ENCODE measurements at places on chromosomes 12 and 14.

DNA sequence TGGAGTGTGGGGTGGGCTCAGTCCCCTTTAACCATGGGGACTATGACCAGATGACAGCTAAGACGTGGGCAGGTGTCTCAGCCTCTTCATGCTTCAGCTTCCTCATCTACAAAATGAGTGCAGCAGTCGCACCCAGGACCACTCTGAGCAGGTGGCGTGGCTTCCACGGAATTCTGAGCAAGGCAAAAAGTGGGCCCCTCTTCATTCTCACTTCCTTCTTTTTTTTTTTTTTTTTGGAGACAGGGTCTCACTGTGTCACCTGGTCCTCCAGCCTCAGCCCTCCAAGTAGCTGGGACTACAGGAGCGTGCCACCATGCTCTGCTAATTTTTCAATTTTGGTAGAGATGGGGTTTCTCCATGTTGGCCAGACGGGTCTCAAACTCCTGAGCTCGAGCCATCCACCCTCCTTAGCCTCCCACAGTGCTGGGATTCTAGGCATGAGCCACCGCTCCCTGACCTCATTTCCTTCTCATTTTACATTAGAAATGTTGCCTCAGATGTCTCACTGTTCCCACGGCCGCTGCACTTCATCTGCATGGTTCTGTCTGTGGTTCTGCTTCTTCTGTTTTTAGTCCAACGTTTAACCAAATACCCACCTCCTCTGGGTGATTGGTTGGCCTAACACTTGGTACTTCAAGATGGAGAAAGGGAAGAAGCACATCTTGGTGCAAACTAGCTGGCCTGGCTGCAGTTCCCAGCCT, 41.3 kb upstream of the BCL7A start:
- no peak for DNase-seq

GRCh38 chr12:76032043-76032981, 736 bp upstream of the PHLDA1 start:
- DNase-seq = peak; percentile 53

- DNase-seq = no peak
Measured at GRCh38 chr12:81468206-81468605, 290.9 kb downstream of the PPFIA2 start.

GRCh38 chr12:110534811-110535210, 32.7 kb downstream of the RAD9B start:
- DNase-seq = no peak

DNA sequence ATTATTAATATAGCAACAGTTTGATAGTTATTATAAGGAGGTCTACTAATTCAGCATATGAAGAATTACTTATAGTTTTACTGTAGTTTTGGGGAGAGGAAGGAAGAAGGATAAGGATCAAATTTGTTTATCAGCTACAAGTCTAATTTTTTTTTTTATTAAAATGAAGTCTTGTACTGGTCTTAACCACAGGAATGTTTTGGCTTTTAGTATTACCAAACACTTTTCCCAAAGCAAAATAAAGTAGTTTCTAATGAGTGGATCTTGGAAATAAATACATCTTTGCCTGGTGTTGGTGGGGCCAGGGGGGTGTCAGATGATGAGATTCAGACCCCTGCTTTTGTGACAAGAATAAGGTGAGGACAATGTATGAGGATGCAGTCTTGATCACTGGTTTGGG, 57.2 kb upstream of the ZDHHC17 start:
- DNase-seq = no peak

GRCh38 chr12:156945-157344, 57.0 kb downstream of the SLC6A12 start:
- DNase-seq = no peak

GRCh38 chr12:20320552-20320951, 47.8 kb upstream of the PDE3A start:
- no peak for DNase-seq

- no peak for DNase-seq
Measured at GRCh38 chr12:105406497-105406896, 76.0 kb downstream of the C12orf75 start.

- peak; percentile 93 for DNase-seq
Measured at GRCh38 chr14:51382506-51382905, 142.5 kb downstream of the TMX1 start.

DNA sequence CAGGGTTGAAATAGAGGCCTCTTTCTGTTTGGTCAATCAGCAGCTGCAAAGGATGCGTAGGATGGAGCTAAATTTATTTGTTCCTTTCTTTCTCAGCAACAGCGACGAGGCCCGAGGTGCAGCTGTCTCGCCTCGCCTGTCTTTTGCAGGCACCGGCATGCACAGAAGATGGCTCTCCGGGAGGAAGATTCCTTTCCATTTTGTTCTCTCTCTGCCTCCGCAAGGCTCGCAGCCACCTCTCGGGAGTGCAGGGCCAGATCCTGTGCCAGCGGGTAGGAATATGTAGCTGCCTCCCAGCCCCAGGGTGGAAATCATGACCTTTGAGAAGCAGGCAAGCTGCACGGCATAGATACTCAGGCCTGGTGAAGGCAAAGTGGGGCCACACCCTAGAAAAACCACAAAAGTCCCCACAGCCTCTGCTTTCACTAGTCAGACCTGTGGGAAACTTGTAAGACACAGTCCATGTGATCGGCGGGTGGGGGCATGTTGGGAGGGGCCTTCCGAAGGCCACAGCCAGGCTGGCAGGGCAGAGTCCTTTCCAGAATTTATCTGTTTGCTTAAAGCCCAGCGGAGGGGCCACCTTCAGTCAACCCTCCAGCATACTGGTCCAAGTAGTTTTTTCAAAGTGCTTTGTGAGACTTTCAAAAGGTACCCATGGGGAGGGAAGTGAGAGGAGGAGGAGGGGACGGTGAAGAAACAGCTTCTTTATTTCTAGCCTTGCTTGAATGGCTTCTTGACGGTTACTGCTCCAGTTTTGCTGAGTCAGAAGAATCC, at the start of gene MAP1LC3B2:
Gene MAP1LC3B2 (plus strand): TSS at position 220 of the 774 bp plus-strand sequence. CDS start 16,562 bp downstream, outside the sequence.
- no peak for DNase-seq

- peak; percentile 85 for DNase-seq
Measured at GRCh38 chr12:6039894-6040601, 84.4 kb downstream of the VWF start.

DNA sequence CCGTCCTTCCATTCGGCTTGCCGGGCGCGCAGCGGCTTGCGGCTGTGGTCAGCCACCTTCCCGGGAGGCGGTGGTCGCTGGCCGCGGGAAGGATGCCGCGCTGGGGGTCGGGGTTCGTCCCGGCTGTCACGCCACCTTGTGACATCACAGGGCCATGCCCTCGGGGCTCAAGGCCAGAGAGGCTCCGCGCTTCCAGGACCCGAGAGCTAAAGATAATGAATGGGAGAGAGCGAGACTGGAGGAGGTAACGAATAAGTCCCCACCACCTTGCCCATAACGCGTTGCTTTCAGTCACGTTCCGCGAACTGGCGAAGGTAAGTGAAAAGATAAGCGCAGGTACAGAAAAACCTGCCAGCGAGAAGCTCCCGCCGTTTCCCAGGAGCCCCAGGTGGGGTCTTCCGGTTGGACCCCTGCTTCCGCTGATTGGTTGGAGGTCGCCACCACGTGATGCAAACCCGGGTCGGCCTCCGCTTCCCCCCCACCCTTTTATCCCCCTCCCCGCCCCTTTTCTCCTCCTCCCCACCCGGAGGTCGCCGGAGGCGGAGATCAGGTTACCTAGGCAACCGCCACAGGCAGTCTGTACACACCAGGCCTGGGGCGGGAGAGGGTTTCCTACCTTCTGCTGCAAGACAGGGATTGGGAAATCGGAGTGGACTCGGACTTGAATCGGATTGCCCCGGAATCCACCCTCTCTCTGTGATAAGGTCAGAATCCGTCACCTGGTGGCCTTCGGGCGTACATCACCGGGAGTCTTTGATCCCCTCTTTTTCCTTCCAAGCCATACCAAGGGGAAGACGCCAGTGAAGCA, at the start of gene LRRC9:
Gene LRRC9 (plus strand): TSS at position 575 of the 808 bp plus-strand sequence.
- peak; percentile 100 for DNase-seq

GRCh38 chr12:102513739-102514138, 33.4 kb upstream of the IGF1 start:
- DNase-seq = no peak

GRCh38 chr12:89075880-89076540, 276.3 kb downstream of the DUSP6 start:
- DNase-seq = no peak

DNA sequence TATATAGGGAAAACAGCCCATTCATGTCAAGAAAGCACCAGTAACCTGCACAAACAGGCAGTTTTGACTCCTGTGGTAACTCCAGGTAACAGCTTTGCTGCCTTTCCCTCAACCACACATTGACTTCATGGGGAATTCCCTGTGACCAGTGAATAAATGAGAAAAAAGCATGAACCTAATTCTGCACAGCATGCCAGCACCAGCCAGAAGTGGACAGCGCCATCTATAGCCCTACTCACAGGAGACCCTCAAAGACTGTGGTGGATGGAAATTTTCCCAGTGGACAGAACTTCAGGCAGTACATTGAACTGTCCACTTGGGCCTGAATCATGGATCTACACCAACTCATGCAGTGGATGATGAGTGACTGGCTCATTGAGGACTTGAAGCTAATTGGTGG, 152.1 kb downstream of the SLC8A3 start:
- DNase-seq = peak; percentile 14

- DNase-seq = peak; percentile 57
Measured at GRCh38 chr12:106227641-106228319, 20.0 kb downstream of the CKAP4 start.

DNA sequence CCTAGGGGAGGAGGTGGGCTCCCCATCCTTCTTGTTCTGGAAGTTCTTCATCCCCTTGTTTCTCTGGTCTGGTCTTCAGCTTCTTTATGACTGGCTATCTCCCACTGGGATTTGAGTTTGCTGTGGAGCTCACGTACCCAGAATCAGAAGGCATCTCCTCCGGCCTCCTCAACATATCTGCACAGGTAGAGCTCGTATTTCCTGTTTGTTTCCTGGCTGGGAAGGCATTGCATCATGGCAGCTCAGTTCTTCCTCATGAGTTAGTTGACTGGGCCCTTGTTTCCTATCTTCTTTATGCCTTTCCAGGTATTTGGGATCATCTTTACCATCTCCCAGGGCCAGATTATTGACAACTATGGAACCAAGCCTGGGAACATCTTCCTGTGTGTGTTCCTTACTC, 19.8 kb downstream of the ERG28 start:
- no peak for DNase-seq

DNA sequence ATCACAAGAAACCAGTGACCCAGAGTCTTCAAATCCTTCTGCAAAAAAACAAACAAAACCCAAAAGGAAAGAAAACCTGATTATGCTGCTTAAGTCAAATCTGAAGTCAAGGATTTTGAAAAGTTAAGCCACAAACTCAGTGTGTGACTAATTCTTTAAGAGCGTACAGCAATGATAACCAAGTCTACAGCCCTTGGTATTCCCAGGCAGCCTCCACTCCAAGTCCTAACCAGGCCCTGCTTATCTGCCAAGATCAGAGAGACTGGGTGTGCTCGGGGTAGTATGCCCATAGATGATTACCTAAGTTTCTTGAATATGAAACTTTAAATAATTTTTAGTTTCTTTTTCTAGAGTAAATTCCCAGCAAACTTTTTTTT, 13.1 kb downstream of the PGAM5 start:
- DNase-seq = no peak

GRCh38 chr12:64088431-64089349, 133.4 kb downstream of the KICS2 start:
- DNase-seq = peak; percentile 51

- no peak for DNase-seq
Measured at GRCh38 chr12:15928870-15929571, 17.9 kb downstream of the DERA start.

DNA sequence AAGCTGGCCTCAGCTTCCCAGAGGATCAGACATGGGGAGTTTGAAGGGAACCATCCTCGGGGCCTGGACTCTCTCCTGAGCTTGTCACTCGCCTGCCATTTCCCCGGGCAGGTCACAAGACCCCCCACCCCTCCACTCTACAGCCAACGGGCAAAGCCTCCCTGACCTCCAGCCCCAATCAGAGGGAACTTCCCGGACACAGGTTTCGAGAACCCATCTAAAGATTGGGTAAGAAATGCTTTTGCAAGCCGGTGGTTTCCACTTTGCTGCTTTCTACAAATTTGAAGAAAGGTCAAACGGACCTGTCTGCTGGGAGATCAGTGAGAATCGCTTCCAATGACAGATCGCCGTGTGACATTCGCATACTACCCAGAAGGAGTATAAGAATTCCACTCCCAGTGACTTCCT, 89.6 kb downstream of the SCARB1 start:
- peak; percentile 37 for DNase-seq

- peak; percentile 79 for DNase-seq
Measured at GRCh38 chr14:37985826-37986470, 221.8 kb upstream of the SSTR1 start.

GRCh38 chr12:5432011-5432400, at the start of gene NTF3:
TSS of gene NTF3 (plus strand) at chr12:5432108. CDS start at chr12:5432325, 217 bp downstream.
- DNase-seq = peak; percentile 84

DNA sequence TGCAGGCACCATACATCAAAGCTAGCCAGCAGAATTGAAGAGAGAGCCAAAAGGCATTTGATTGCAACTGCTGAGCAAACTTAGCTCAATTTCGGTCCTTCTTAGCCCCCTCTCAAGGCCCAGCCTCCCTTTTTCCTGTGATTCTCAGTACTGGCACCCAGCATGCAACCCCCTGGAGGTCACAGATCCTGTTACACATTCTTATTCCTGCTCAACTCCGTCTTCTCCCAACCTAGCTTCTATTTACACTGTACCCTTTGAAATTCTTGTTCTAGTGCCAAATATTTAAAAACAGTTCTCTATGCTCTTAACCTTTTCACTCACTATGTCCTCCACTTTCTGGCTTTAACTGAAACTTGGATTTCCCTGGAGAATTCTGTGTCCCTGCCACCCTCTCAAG, 131.3 kb upstream of the CPSF6 start:
- DNase-seq = peak; percentile 36

GRCh38 chr12:123828120-123828519, 66.0 kb downstream of the DNAH10 start:
- DNase-seq = no peak

DNA sequence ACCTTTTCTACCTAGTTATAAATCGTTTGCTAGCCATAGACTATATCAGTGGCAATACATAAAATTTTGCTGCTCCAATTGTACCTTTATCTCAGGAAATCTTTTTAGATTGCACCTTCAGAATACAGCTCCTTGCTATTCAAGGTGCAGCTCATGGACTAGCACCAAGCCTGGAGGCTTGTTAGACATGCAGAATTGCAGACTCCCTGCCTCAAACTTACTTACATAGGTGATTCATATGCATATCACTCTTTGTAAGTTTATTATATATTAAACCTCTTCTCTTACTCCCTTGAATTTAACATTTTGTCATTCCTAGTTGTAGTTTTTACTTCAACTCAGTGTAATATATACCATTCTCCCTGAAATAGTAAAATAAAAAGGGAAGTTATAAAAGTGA, 195.4 kb upstream of the PDZRN4 start:
- no peak for DNase-seq

GRCh38 chr14:101717663-101718490, 43.6 kb upstream of the PPP2R5C start:
- no peak for DNase-seq

DNA sequence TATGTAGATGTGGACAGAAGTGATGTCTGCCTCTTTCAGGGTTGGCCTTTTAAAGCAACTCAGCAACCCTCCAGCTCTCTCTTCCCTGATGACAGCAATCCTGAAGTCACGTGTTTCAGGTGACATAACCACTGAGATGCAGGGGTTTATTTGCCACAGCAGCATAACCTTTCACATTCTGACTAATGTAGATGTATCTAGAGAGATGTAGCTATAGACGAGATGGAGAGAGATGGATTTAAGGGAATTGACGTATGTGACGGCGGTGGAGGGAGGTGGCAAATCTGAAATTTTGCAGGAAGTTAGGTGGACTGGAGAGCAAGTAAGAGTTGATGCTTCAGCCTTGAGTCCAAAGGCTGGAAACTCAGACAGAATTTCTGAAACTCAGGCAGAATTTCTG, 126.0 kb downstream of the ZFP36L1 start:
- DNase-seq = no peak
